Adipose tissue (tissue), 3 donors: ENCODE measurements at places on chromosomes 13 and 19. TPM values are rescaled to one million over a fixed set of nuclear protein-coding genes. Genes with fewer than 3 reads are reported as not detected.

TMEM59L gene
- 3.3 TPM for polyA plus RNA-seq

OVOL3 gene
- not detected for polyA plus RNA-seq

CPB2 gene
- polyA plus RNA-seq = 0.14 TPM

KLK4 gene
- not detected for polyA plus RNA-seq

FPR3 gene
- 1.6 TPM for polyA plus RNA-seq

CALR3 gene
- not detected for polyA plus RNA-seq

SYCN gene
- 939 TPM for polyA plus RNA-seq

ETV2 gene
- 1.7 TPM for polyA plus RNA-seq

LGALS14 gene
- polyA plus RNA-seq = not detected

NLRP7 gene
- not detected for polyA plus RNA-seq

KLK11 gene
- 9.5 TPM for polyA plus RNA-seq

PRODH2 gene
- not detected for polyA plus RNA-seq

IZUMO2 gene
- not detected for polyA plus RNA-seq

GFY gene
- not detected for polyA plus RNA-seq

EPS8L1 gene
- 7.8 TPM for polyA plus RNA-seq

MCF2L gene
- 77.6 TPM for polyA plus RNA-seq

PSG1 gene
- polyA plus RNA-seq = not detected

GIPC3 gene
- 0.33 TPM for polyA plus RNA-seq

CABP5 gene
- not detected for polyA plus RNA-seq

MBD3L3 gene
- not detected for polyA plus RNA-seq

MIDN gene
- 22.8 TPM for polyA plus RNA-seq

ZNF667 gene
- polyA plus RNA-seq = 1.6 TPM

ZNF439 gene
- polyA plus RNA-seq = 1.4 TPM

PBX4 gene
- 1.6 TPM for polyA plus RNA-seq

IFT88 gene
- 13.0 TPM for polyA plus RNA-seq

COMP gene
- 3.4 TPM for polyA plus RNA-seq

C19orf33 gene
- 3.5 TPM for polyA plus RNA-seq

SLC25A41 gene
- polyA plus RNA-seq = 0.09 TPM

ZNF814 gene
- 4.0 TPM for polyA plus RNA-seq

FCER2 gene
- polyA plus RNA-seq = 0.38 TPM

ZNF564 gene
- polyA plus RNA-seq = 4.3 TPM

ACP7 gene
- polyA plus RNA-seq = not detected

SIGLEC11 gene
- 3.2 TPM for polyA plus RNA-seq

FAM216B gene
- polyA plus RNA-seq = not detected

APLP1 gene
- 3.0 TPM for polyA plus RNA-seq

SLC10A2 gene
- polyA plus RNA-seq = not detected

CGB1 gene
- polyA plus RNA-seq = not detected

SOX21 gene
- polyA plus RNA-seq = not detected

FOXO1 gene
- 10.3 TPM for polyA plus RNA-seq

ERFL gene
- polyA plus RNA-seq = not detected

GPALPP1 gene
- polyA plus RNA-seq = 10.1 TPM

CDX2 gene
- polyA plus RNA-seq = 0.28 TPM

CYP4F2 gene
- not detected for polyA plus RNA-seq

TEX30 gene
- 3.1 TPM for polyA plus RNA-seq

PLK5 gene
- not detected for polyA plus RNA-seq

CCL25 gene
- polyA plus RNA-seq = not detected

ZNF714 gene
- polyA plus RNA-seq = 1.3 TPM

TMEM255B gene
- 14.2 TPM for polyA plus RNA-seq

TMEM221 gene
- polyA plus RNA-seq = 0.06 TPM
